ENCODE measurements at places on chromosomes 12 and 14. TPM values are rescaled to one million over a fixed set of nuclear protein-coding genes. Genes with fewer than 3 reads are reported as not detected.

The TEX52 gene
- not detected for total RNA-seq

The ARHGAP9 gene
- total RNA-seq = 3.2 TPM

The PAX9 gene
- not detected for total RNA-seq

The IL31 gene
- total RNA-seq = not detected

The OR2AP1 gene
- not detected for total RNA-seq

The TMEM132C gene
- 0.79 TPM for total RNA-seq

The TAS2R42 gene
- total RNA-seq = not detected

The DEPDC4 gene
- total RNA-seq = 2.0 TPM

The B4GALNT1 gene
- 5.4 TPM for total RNA-seq

The ESR2 gene
- total RNA-seq = 0.51 TPM

The C12orf54 gene
- total RNA-seq = not detected

The ANO2 gene
- 15.2 TPM for total RNA-seq

The AGAP2 gene
- total RNA-seq = 11.0 TPM

The ABCD2 gene
- 9.7 TPM for total RNA-seq

The TMEM229B gene
- 1.7 TPM for total RNA-seq

The CD27 gene
- 3.4 TPM for total RNA-seq

The RHOJ gene
- 11.5 TPM for total RNA-seq

The SYT1 gene
- 0.17 TPM for total RNA-seq

The GLRX5 gene
- total RNA-seq = 98.3 TPM

The KRT74 gene
- not detected for total RNA-seq

The CLEC4D gene
- 1.0 TPM for total RNA-seq

The DPF3 gene
- 52.3 TPM for total RNA-seq

The SLC17A8 gene
- total RNA-seq = not detected

The KRT78 gene
- not detected for total RNA-seq

The TDRD9 gene
- 2.8 TPM for total RNA-seq

The FGF23 gene
- total RNA-seq = 0.11 TPM

The GLI1 gene
- 0.70 TPM for total RNA-seq

The NGB gene
- total RNA-seq = not detected

The PTCSC3 gene
- total RNA-seq = not detected

The FSCB gene
- total RNA-seq = not detected

The OTOGL gene
- 0.21 TPM for total RNA-seq

The KRT73 gene
- total RNA-seq = not detected

All from heart right ventricle (tissue), 16 donors.